ENCODE measurements at places on chromosomes 12 and 14.

- DNase-seq = no peak
Measured at GRCh38 chr12:40801082-40801481, 108.8 kb downstream of the CNTN1 start.

- no peak for DNase-seq
Measured at GRCh38 chr14:50260511-50260910, 29.1 kb upstream of the SOS2 start.

GRCh38 chr12:25054783-25055144 is 105.9 kb upstream of the BCAT1 start:
- peak; percentile 41 for DNase-seq

DNA sequence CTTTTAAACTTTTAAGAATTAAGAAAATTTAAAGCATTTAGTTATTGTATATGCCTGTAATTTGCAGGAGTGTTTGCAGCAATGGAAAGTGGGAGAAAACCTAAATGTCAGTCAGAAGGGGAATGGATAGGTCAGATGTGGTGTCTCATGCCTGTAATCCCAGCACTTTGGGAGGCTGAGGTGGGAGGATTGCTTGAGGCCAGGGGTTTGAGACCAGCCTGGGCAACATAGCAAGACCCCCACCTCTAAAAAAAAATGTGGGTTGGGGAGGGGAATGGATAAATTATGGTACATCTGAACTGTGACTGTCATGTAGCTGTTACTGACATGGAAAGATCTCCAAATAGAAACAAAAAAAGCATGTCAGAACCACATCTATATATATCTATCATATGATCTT is 2.1 kb downstream of the MRPL42 start:
- DNase-seq = no peak

DNA sequence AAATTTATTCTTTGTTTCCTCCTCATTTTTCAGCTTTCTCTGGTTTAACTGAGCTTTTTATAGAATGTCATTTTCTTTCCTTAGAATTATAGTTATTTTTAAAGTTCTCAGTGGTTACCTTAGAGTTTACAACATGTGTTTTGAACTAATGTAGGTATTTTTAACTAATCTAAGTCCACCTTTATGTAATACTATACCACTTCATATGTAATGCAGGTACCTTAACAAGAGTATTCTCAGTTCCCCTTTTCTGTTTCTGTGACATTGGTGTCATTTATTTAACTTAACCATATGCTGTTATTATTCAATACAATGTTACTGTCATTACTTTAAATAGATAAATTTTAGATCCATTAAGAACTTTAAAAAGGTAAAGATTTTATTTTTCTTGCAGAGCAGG is 30.3 kb upstream of the KCNC2 start:
- no peak for DNase-seq

Measured in stimulated activated CD4-positive, alpha-beta T cell treated with anti-CD3 and anti-CD28 coated beads, TNF-alpha, amount 100 ng/mL, for 48 hours (primary cell).